ENCODE measurements at places on chromosomes 13 and 19. TPM values are rescaled to one million over a fixed set of nuclear protein-coding genes. Genes with fewer than 3 reads are reported as not detected.

Gene ZNF888
- 1.3 TPM for total RNA-seq

- no peak for DNase-seq
These were observed 145.3 kb downstream of the PDS5B start for GRCh38 chr13:32731576-32731975.

Gene KCTD15
- total RNA-seq = 24.4 TPM

Gene ZFP14
- total RNA-seq = 1.5 TPM

- DNase-seq = no peak
These were observed 270.6 kb downstream of the PCDH20 start for GRCh38 chr13:61144834-61145593.

Gene CACNG8
- total RNA-seq = 0.24 TPM

GRCh38 chr13:27977476-27978300, 8.6 kb upstream of the CDX2 start:
- no peak for DNase-seq

DNA sequence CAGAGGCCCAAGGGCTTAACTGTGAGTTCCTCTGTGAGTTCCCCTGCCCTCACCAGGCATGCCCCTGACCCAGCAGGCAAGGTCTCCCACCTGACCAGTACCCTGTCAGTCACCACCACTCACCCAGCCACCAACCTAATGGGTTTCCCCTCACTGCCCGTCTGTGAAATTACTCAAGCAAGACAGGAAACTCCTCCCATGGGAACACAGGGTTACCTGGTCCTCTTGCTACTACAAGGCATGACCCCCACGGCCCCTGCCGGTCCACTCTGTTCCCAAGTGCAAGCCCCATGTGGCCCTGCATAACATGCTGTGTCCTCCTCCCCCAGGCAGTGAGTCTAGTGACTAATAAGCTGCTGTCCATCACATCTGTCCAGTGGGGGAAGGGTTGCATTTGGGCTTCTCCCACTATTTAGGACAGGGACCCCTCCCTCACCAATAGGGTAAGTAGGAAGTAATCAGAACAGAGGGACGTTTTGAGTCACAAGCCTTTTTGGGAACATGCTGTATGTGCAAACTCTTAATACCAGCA, 8.0 kb upstream of the DHRS12 start:
- no peak for DNase-seq

DNA sequence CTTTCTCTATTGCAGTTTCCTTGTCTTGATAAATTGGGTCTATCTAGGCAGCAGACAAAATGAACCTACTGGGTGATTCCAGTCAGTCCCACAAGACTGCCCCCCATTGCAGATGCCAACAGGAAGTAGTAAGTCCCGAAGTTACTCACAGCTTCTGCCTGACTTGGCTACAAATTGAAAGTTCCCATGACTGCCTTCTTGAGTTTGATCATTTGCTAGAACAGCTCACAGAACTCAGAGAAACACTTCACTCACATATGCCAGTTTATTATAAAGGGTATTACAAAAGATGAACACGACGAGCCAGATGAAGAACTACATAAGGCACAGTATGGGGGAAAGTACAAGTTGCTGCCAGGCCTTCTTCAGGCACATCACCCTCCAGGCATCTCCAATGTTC, 50.0 kb downstream of the TEX26 start:
- DNase-seq = no peak

Gene SGTA
- total RNA-seq = 52.3 TPM

DNA sequence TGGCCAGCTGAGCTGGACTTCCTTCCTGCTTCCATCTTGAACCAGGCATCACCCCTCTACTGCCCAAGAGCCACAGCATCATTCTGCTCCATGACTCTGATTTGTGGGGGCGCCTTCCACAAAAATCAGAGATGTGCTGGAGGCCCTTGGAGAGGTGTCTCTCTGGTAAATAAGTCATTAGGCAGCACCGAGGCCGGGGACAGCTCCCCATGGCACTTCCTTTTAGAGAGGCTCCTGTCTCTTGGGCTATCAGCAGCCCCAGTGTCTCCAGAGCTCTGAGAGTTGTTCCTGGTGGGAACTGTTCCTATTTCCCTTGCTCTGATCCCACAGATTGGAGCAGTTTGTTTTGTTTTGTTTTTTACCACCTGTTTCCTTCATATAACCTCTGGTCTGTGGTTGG, 19.9 kb downstream of the NWD1 start:
- DNase-seq = no peak

- no peak for DNase-seq
These were observed 288.6 kb downstream of the SPRY2 start for GRCh38 chr13:80052286-80052685.

GRCh38 chr19:42281146-42281826, 12.2 kb downstream of the CIC start:
- peak; percentile 76 for DNase-seq

DNA sequence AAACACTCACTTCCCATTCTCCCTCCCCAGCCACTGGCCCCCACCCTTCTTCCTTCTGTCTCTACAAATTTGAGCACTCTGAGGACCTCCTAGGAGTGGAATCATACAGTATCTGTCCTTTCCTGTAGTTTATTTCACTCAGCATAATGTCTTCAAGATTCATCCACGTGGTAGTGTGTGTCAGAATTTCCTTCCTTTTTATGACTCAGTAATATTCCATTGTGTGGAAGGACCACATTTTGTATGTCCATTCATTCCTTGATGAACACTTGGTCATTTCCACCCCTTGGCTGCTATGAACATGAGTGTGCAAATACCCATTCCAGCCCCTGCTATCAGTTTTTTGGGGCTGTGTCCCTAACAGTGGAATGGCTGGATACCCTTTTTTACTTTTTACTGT, 9.8 kb downstream of the KLF2 start:
- no peak for DNase-seq

- DNase-seq = peak; percentile 63
These were observed 2.3 kb downstream of the WDR83 start for GRCh38 chr19:12668932-12669269.

- no peak for DNase-seq
These were observed 599 bp downstream of the ZNF331 start for GRCh38 chr19:53538378-53539109.

Gene EFNA2
- total RNA-seq = not detected

DNA sequence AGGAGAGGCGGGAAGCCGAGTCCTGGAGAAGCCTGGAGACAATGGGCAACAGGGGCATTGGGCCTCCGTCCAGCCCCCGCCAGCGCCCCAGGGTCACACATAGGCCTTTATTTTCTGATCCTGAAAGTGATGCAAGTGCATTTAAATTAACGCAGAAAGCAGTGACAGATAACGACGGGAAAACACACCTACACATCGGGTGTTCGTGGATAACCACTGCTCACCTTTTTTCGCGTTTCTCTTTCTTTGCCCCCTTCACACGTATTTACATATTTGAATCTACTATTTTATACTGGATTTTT, 30.4 kb upstream of the GRTP1 start:
- DNase-seq = no peak

DNA sequence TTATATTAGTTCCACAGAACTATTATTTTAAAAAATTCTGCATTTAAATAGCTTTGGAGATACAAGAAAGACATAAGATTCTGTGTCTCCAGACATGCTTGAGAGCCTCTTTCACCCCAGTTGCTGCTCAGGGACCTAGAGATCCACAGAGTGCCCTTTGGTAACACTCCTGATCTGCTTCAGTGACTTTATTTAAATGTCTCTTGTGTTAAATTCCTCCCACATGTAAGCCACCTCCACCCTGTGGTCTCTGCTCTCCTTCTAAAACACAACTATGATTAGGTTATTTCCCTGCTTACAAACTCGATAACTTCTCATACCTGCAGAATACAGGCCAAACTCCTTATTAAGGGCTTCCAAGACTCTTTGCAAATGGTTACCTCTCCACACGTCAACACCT, 141.0 kb downstream of the RFC3 start:
- no peak for DNase-seq

Gene CCDC70
- total RNA-seq = not detected

GRCh38 chr13:35996360-35996759, 134.8 kb downstream of the DCLK1 start:
- no peak for DNase-seq

DNA sequence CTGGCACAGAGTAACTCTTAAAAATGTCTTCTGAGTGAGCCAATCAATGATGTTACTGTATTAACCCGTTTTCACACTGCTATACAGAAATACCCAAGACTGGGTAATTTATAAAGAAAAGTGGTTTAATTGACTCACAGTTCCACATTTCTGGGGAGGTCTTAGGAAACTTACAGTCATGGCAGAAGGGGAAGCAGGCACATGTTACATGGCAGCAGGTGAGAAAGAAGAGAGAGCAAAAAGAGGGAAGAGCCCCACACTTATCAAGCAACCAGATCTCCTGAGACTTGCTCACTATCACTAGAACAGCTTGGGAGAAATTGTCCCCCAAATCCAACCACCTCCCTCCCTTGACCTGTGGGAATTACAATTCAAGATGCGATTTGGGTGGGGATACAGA, 97.6 kb upstream of the MIR17HG start:
- no peak for DNase-seq

GRCh38 chr19:28563964-28564921, 648.7 kb downstream of the UQCRFS1 start:
- no peak for DNase-seq

Gene CCL25
- not detected for total RNA-seq

Gene RBM26
- 19.1 TPM for total RNA-seq

GRCh38 chr19:35166100-35167063, 11.8 kb downstream of the FXYD5 start:
- DNase-seq = no peak

DNA sequence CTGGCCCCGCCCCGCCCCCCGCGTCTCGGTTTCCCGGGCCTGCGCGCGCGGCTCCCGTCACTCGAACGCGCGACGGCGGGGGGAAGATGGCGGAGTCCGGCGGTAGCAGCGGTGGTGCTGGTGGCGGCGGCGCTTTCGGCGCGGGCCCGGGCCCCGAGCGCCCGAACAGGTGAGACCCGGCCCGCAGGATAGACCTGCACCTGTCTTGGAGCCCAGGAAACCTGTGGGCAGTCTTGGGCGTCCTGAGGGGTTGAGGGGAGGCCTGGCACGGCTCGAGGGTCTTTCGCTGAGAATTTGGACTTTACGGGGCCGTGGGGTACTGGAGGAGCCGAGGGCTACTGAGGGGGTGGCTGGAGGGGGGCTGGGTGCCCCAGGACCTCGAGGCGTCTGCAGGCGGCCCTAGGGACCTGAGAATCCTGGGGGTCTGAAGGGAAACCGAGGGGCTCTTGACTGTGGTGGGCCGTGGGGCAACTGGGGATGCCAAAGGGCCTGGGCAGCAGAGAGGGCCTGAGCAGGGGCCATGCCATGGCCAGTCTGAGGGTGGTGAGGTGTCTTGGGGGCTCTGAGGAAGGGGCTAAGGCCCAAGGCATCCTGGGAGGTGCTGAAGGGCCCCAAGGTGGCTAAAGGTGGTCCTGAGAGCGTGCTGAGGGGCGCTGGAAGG, at the start of gene KLHL26:
TSS of gene KLHL26 (plus strand) at position 60 of the 661 bp plus-strand sequence. CDS start at position 87, 27 bp downstream.
- no peak for DNase-seq

DNA sequence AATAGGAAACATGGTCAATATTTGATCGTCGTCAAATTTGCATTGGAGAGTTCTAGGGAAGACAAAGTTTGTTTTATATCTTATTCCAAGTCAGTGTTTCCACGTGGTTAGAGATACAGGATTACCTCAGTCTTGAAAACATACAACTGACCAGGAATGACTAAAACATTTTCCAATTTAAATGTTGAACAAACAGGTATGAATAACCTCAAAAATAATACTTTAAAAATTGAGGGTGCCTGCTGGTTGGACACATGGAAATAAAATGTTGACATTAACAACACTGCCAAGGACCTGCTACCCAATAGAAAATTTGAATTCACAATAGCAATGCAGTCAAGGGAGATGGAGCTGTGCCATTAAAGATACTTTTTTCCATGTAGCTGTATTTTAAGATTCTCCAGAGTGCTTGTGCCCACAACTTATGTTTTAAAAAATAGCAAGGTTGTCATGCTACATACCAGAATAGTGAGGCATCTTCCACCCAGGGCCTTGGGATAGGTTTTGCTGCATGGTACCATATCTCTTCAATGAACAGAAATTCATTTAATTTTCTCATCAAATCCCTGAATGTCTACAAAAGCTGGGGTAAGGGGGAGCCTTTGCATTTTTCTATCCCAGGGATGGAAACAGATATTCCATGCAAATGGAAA, 260.8 kb downstream of the EFNB2 start:
- no peak for DNase-seq

Gene PCSK4
- 1.0 TPM for total RNA-seq

Gene KCNJ14
- total RNA-seq = 0.31 TPM

Measured in right atrium auricular region (tissue), 2 donors.